ENCODE measurements at places on chromosomes 13 and 19.

- no peak for DNase-seq
These were observed 1156.0 kb downstream of the PCDH9 start for GRCh38 chr13:66074018-66074615.

DNA sequence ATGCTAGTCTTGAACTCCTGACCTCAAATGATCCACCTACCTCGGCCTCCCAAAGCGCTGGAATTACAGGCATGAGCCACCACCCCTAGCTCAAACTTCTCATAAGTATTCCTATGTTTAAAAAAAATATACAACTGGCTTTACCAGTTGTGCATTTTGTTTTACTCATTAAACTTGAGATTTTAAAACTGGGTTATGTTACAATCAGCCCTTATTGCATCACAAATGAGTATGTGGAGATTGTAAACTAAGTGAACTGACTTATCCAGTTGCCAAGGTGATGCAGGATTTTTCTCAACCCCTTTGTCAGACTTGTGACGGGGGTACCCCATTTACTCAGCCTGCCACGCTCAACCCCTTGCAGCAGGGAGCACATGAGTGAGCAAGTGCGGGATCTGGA is 14.4 kb upstream of the GTF2F2 start:
- no peak for DNase-seq

- no peak for DNase-seq
These were observed 4.2 kb downstream of the MISP start for GRCh38 chr19:755063-755462.

GRCh38 chr13:48214519-48215121 is 18.4 kb upstream of the ITM2B start:
- DNase-seq, result no peak

DNA sequence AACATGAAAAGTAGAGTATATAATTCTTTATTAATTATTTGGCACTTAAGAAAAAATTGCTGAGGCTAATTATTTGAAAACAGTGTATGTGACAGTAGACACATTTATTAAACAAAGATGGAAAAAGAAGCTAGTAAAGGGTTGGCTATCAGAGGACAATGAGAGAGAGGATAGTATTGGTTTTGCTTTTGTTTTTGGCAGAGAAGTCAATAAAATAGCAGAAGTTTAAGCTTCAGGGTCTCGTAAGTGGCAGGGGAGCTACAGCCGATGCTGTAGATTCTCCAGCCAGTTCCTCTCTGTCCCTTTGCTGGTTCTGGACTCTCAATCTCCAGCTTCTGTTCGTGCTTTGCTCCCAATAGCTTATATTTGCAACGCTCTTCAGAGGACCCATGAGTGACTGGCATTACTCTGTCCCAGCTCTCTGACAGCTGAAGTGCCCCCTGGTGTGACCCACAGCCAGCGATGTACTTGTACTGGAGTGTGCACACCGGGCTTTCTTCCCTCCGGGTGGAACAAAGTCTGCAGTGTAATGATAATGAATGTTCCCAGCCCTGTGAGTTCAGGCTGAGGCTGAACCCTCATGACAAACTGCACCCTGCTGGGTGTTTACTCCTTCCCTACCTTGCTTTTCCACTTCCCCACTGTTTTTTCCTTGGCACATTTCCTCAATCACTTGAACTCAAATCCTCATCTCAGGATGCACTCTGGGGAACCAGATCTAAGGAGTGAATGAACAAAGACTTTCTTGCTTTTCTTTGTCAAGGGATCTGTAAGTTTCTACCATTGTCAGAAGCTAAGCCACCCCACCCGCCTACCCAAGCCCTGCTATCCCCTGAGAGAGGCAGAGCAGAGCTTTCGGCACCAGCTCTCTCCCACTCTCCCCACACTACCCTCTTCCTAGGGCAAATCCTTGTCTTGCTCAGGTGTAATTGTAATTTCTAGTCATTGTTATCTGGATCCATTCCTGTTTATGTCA is 254.8 kb downstream of the LHFPL6 start:
- DNase-seq, result no peak

DNA sequence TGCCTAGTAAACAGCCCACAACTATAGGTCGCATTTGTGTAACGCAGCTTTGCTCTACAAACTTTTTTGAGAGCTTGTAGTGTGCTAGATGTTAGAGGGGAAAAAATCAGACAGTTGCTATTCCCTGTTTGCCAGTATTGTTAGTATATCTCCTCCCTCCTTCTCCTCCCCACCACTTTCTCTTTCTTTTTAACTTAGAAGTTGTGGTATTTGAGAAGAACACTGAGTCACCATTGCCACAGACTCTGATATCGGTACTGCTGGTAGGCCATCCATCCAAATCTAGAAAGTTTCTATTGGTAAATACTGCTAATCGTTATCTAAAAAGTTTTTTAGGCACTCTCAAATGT is 666 bp downstream of the POMP start:
- no peak for DNase-seq
